ENCODE measurements at places on chromosomes 12 and 14. TPM values are rescaled to one million over a fixed set of nuclear protein-coding genes. Genes with fewer than 3 reads are reported as not detected.
A peak's percentile ranks its signal among the peaks of the same experiment; 100 is the strongest.

GRCh38 chr14:83140756-83141155, 1607.1 kb upstream of the SEL1L start:
- no peak for DNase-seq

DNA sequence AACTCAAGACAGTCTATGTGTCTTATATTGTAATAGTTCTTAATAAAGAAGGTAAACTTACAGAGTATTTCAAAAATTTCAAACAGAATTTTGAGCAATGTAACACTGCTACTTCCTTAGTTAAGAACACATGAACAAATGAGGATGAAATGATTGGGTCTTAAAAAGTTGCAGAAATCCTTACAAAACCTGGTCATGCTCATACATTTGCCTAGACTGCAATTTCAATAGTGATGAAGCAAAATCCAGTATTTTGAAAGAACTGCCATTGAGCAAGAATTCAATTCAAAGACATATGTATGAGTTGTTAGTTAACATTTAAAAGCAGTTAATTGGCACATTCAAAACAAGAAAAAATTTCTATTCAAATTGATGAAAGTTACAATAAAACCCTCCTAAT, 17.8 kb upstream of the HIF1A start:
- no peak for DNase-seq

- DNase-seq: peak; percentile 92
These were observed 36.4 kb upstream of the STON2 start for GRCh38 chr14:81436296-81437138.

CPNE6 gene
- total RNA-seq: 0.32 TPM

NTF3 gene
- total RNA-seq: 17.9 TPM

ANO4 gene
- 0.33 TPM for total RNA-seq

ACRBP gene
- 2.2 TPM for total RNA-seq

CFAP54 gene
- 1.2 TPM for total RNA-seq

GRCh38 chr14:61492474-61492873, 171.1 kb downstream of the PRKCH start:
- DNase-seq: no peak

DNA sequence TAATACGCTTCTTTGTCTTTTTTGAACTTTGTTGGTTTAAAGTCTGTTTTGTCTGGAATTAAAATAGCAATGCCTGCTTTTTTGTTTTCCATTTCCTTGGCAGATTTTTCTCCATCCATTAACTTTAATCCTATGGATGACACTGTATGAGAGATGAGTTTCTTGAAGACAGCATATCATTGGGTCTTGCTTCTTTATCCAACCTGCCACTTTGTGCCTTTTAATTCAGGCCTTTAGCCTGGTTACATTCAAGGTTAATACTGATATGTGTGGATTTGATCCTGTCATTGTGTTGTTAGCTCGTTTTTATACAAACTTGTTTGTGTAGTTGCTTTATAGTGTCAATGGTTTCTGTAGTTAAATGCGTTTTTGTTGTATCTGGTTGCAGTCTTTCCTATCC, 168.0 kb downstream of the NTS start:
- DNase-seq: no peak

DNA sequence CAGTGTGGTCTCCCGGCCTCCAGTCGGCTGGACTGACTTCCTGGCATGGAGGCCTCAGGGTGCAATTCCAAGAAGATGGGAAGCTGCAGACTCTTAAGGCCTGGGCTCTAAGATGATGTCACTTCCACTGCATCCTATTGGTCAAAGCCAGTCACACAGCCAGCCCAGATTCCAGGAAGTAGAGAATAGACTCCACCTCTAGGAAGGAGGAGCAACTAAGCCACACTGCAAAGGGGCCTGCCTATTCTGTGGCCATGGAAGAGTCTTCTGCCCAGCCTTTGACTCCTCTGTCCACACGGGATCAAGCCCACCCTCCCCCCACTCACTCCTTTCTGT, 103.9 kb upstream of the RFLNA start:
- no peak for DNase-seq

DNA sequence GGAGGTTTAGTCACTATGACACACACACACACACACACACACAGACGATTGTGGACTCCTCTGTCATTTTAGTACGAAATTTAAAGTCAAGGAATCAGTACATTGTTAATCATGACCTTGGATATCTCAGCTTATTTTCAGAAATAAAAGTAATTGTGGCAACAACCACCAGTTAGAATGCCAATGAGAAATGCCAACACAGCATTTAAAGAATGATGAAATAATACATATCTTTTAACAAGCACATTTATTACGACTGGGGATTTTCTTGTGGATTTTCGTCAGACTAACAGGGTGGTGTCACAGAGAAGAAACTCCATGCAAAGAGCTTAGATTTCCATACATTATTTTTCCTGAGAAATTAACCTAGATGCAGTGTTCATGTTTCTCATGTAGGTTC, 1289.4 kb downstream of the AACS start:
- no peak for DNase-seq

GRCh38 chr14:23185063-23185462, 1.6 kb upstream of the SLC7A8 start:
- DNase-seq: no peak

DNA sequence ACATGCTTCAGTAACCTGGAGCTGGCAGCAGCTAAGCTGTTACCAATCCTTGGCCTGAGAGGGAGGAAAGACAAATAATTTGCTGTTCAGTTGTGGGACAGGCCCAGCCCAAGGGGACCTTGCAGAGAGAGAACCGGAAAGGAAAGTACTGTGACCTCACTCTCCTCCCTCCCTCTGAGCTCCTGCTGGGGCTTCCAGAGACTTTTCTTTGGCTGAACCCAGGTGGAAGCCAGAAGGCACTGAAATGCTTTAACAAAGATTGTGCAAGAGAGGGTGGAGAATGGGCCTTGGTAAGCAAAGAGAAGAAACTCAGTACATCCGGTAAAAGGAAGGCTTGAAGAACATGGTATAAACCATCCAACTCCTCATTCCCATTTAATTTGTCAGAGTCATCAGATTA, 457.1 kb downstream of the GLT1D1 start:
- no peak for DNase-seq

DNA sequence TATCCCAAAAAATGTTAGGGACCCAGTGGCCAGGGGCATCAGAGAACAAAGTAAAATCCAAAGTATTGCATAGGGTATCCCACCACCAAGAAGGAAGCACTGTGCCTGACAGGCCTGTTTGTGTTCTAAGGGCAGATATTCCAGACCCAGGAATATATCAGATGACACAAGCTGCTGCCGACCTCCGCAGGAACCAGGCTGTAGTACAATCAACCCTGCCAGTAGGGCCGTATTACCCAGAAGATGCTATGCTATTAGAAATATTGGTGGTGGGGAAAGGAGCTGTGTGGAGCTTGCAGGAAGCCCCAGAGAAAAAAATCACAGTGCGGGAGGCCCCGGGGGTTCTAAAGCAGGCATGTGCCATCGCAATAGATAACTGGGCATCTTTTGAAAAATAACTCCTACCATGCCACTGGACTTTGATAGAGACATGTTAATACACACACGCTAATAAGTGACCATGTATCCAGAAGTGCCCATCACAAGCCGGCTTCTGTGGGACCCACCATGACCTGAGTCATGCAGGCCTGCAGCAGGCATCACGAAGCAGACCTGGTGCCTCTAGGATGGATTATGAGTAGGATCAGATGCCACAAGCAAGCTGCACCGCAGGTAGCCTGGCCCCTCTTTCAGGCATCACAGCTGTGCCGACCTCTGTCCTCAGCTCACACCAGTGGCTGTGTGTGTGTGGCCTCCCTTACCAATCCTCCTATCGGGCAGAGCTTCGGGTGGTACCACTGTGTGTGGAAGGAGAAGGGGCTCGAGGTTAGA, 242.7 kb downstream of the BCL11B start:
- DNase-seq: no peak

GRCh38 chr12:130504110-130504839, 166.6 kb downstream of the PIWIL1 start:
- no peak for DNase-seq

GRCh38 chr12:80829767-80830166, 108.0 kb downstream of the LIN7A start:
- no peak for DNase-seq

TAS2R30 gene
- 4.3 TPM for total RNA-seq

- DNase-seq: no peak
These were observed 11.0 kb downstream of the WDR20 start for GRCh38 chr14:102150744-102151143.

- DNase-seq: peak; percentile 93
These were observed 5.7 kb downstream of the AHNAK2 start for GRCh38 chr14:104972301-104973134.

- no peak for DNase-seq
These were observed 3.0 kb downstream of the GALNT4 start for GRCh38 chr12:89521364-89522223.

DNA sequence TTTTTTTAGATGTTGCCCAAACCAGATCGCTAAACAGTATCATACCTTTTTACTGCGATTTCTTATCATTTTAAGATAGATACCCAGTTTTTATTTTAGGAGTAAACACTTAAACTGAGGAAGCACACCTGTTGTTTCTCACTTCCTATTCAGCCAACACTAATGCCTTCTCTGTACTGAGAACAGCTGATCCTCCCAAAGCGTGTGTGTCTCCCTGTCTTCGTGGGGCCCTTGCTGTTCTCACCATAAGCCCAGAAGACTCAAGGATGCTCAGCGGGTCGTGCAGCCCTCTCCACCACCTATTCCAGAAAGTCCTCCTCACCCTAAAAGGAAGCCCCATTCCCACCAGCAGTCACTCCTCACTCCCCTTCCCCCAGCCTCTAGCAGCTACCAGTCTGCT, 14.8 kb downstream of the PPP2R5C start:
- no peak for DNase-seq

GRCh38 chr12:62629971-62630739, 163.5 kb downstream of the MON2 start:
- no peak for DNase-seq

OR4K14 gene
- not detected for total RNA-seq
